Eye (tissue), 1 donor: ENCODE measurements at places on chromosomes 6 and 20.

DNA sequence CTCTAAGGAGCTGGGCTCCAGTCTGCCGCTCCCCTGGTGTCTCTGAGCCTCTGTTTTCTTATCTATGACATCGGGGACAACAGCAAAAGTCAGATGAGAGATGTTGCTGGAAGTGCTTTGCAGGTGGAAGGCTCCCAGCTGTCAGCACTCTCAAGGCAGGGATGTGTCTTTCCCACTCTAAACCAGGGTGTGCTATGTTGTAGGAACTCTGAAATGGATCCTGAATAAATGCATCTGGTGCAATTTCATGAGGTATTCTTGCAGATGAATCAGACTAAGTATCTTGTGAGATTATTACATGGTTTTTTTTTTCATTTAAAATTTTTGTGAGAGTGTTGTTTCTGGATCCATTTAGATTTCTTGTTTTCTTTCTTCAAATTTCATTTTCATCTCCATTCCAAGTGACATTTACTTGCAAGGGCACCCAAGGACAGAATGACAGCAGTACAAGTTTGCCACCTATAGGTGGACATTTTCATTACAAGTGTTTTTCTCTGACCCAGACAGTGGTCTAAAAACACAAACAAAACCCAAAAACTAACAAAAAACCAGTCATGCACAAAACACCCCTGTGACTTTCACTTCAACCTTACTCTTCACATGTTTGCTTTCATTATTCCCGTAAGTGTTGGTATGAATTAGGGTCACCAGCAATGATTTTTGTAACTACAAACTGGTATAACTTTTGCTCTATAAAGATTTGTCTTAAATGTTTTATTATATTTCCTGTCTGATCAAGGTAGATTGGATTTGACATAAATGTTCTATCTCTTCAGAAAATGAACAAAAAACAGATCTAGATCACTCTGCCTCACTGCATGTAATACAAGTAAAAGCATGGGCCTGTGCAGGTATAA lies 14.7 kb upstream of the SIM1 start:
- DNase-seq = peak; percentile 73

DNA sequence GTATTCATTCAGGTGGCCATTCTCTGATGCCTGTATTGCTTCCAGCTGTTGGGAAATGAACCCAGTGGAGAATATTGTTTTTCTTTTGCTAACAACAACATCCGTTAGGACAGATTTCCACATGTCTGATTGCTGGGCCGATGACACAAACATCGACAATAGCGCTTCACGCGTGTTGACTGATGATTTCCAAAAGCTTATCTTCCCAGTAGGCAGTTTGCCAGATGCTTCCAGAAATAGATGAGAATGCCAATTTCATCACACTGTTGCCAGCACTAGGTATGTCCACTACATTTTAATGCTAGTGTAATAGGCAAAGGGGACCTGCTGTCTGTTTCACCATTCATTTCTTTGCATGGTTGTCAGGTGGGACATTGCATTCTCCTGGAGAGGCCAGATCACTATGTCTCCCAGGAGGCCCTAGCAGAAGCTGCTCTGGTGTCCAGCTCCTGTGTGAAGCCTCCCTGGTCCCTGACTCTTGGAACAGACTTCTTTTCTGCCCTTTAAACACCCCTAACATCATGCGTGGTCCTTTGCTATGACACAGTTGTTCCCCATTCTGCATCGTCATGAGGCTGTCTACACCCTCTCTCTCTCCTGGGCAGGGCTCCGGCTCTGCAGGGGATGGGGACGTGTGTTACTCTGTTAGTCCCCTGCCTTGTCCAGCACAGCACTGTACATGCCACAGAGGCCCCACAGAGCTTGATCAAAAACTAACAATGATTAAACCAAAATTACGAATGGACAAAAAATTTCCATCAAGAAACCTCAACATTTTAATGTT lies 181.6 kb downstream of the CDH26 start:
- DNase-seq = no peak

DNA sequence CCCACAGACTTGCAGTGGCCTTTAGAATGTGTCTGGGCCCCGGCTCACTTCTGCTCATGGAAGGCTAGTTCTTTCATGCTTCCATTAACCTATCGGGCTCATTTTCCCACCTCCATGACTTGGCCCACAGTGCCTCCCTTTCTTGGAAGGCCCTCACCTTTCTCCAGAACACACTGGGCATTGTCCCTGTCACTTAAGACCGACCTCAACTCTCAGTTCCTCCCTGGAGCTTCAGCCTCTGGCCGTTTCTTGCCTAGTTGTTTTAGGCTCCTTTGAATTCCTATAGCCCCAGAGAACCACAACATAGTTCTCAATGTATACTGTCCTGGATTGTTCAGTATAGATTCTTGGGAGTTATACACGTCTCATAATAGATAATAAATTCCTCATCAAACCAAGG lies 19.3 kb upstream of the TNFAIP3 start:
- no peak for DNase-seq

DNA sequence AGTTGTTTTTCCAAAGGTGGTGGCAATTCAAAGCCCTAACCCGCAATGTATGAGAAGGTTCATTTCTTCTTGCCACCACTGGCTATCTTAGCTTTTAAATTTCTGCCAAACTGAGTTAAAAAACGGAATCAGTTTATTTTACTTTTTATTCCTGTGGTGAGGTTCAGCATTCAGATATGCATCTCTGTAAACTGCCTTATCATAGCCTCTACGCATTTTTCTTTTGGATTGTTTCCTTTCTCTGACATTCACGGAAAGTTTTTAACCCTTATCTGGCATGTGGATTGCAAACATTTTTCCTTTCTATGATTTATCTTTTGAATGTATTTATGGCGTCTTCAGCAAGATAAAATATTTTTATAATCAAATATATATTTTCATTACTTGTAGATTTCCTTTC lies 37.7 kb downstream of the AK9 start:
- no peak for DNase-seq

DNA sequence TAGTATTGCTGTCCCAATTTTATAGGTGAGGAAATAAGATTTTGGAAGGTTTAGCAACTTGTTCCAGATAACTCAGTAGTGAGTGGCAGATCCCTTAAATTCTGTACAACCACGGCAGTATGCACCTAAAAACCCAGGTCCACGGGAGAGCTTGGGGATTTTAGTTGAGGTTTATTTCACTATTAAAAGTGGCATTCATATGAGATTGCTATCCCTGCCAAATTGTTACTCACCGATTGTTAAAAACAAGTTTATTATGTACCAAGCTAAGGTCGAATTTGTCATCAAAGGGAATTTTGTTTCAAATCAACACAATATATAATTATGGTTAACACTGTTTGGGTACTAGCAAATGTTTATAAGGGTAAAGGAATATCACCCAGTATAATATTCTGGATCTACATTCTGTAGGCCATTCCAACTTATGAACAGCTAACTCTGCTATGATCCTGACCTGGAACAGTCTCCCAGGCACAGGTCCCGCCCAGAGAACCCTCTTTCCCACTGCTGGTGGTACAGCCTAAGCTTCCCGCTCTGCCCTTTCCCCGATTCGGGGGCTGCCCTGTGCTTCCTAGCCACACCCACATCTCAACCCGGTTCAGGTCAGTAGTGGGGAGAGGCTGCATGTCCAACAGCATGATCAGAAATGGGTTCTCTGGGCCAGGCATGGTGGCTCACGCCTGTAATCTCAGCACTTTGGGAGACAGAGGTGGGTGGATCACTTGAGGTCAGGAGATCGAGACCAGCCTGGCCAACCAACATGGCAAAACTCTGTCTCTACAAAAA lies 24.9 kb downstream of the GPLD1 start:
- no peak for DNase-seq

GRCh38 chr6:2020909-2021308 lies 224.5 kb downstream of the GMDS start:
- DNase-seq = peak; percentile 21

GRCh38 chr6:132161283-132161682 lies 210.1 kb upstream of the CCN2 start:
- DNase-seq = no peak

DNA sequence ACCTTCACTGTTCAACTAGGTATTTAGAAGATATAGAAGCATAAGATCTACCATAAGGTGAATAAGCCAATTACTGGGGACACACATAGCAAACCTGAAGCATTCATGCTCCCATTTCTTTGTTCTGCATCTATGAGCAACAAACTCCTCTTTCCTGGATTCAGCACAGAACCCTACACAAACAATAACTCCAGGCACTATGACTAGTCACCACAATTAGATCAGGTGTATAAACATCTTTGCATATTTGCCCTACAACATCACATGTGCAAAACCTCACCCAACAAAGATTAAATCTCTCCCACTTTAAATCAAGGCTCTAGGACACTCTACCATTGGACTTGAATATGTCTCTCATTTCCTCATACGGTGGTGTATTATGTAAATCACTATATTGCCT lies 652.3 kb downstream of the EPHA7 start:
- DNase-seq = no peak

DNA sequence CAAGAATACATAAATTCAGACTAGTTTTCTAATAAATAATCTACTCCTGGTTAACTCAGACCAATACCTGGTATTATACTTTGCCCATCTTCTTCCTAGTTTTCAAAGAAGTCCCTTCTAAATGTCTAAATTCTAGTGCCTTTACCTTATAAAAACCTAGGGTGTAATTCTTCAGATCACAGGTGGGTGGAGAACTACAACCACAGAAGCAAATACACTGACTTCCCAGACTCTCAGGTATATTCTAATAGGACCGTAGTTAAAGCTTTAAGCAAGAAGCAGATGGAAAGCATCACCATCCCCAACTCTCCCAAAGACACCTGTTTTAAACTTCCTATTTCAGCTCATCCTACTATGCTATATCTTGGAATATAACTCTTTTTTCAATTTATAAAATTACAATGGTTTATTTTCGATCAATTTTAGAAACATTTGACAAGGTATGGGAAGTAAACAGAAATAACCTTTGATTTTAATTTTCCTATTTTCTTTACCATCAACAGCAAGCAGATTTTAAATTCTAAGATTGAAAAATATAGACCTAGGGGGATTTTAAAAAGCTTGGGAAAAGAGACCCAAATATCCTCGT lies 15.8 kb downstream of the MAN1A1 start:
- DNase-seq = peak; percentile 18

GRCh38 chr6:33207552-33208090 lies 679 bp upstream of the RING1 start:
- peak; percentile 80 for DNase-seq

DNA sequence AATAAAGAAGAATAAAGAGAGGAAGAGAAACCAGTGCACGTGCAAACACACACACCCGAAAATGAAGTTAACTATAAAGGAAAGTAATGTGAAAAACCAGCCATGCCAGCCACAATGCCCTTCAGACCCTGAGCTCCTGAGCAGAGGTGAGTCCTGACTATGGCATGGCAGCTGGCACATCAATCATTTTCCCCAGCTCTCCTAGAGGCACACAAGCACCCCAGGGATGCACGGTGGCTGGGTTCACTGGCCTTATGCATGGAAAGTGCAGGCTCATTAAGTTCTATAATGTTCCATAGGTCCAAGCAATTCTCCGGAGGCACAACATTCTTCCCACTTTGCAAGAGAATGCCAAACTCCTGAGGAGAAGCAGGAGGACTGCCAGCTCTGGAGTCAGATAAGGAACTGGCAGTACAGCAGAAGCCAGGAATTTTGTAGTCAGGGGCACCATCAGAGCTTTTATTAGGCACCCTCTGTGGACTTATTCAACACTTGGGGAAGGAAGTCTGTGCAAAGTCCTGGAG lies 175.0 kb upstream of the PRDM1 start:
- no peak for DNase-seq

DNA sequence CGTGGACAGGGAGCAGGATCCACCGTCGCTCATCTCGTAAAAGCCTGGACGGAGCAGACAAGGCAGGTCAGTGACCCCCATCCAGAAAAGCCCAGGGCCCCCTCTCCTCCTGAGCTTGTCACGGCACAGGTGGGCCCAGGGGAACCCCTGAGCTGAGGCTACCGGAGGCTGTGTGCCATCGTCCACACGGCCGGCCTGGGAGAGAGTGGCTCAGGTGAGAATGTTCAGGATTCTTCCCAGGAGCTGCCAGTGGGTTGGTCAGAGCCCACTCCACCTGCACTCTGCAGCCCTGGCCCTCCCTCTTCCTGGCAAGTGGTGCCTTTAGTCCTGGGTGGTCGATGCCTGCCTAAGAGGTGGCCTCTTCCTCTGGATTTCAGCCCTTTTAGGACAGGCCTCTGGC lies 9.2 kb downstream of the DACT2 start:
- DNase-seq = no peak
